ENCODE measurements at places on chromosomes 12 and 14. TPM values are rescaled to one million over a fixed set of nuclear protein-coding genes. Genes with fewer than 3 reads are reported as not detected.

- no peak for DNase-seq
Observed at GRCh38 chr14:72555609-72556000, 338.3 kb downstream of the DPF3 start.

DNA sequence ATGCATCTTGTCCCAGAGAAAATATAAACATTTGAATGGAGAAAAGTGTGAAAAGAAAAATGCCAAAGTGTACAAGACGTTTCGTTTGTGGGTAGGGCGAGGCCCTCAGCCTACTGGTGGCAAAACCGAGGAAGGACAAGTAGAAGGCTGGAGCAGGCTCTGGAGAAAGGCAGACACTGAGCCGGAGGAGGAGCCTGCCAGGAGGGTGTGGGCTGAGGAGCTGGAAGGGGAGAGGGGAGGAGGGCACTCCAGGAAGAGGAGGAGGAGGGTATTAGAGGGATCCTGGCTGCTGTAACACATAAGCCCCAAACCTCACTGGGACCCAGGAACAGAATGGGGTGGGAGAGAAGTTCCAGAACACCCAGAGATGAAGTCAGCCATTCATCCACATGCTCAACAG, 47.7 kb downstream of the CLMN start:
- DNase-seq, result no peak

The TMEM132D gene
- total RNA-seq, result not detected

DNA sequence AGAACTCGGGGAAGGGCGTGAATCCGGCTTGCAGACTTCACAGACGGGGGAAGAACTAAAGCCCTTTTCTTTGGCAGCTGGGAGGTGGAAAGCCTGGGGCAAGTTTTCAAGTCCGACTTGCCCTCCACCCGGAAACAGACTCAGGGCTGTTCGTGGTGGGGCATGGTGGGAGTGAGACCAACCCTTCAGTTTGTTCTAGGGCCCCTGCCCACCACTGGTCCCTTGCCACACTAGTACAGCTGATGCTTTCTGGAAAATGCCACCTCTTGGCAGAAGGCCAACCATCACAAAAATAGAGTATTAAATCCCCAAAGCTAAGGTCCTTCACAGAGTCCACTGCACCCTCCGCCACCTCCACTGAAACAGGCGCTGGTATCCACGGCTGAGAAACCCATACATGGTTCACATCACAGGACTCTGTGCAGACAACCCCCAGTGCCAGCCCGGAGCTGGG, 50.4 kb upstream of the DDX11 start:
- no peak for DNase-seq

The ERP27 gene
- 1.0 TPM for total RNA-seq

DNA sequence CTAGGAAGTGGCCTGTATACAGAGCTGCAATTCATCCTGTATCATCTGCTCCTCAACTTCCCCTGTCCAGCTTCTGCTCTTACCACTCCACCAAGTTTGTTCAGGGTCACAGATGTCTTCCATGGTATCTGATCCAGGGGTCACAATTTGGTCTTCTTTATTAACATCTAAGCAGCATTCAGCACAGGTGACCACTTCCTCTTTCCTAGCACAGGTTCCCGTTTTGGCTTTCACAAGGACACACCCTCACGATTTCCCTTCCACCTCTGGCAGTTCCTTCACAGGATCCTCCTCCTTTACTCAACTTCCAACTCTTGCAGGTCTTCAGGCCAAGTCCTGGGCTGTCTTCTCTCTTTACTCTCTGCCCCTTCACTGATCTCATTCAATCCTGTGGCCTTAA, 93.6 kb downstream of the TTC7B start:
- DNase-seq, result no peak

DNA sequence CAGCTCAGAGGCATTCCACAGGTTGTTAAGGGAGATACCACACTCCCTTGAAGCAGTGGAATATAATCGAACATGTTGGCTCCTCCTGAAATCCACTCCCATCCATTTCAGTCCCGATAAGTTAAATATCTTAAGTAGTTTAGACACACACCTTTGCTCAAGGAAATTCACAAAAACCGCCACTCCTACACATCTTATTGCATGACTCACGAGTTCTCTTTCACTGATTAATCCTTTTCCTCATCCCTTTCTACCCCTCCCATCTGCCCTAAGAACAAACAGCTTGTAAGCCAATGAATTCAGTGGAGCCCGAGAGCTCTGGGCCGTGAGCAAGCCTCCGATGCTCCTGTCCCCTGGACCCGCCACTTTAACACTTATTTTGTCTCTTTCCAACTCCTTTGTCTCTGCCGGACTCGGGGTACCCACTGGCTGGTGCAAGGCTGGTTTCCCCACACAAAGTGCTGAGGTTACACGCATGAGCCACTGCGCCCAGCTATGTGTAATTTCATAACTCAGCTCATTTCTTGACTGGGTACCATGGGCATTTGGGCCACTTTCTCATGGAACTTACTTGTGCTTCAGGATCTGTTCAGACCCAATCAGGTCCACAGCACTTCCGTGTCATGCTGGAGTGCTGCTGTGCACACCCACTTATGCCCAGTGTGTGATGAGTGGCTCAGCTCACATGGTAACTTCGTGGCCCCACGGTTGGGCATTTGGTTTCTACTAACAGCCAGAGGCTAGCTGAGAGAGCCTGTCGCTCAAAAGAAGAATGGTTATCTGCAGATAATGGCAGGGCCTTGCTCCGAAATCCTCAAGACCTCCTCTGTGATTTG, 171.8 kb upstream of the ALG10B start:
- no peak for DNase-seq

The RHOJ gene
- total RNA-seq, result not detected

DNA sequence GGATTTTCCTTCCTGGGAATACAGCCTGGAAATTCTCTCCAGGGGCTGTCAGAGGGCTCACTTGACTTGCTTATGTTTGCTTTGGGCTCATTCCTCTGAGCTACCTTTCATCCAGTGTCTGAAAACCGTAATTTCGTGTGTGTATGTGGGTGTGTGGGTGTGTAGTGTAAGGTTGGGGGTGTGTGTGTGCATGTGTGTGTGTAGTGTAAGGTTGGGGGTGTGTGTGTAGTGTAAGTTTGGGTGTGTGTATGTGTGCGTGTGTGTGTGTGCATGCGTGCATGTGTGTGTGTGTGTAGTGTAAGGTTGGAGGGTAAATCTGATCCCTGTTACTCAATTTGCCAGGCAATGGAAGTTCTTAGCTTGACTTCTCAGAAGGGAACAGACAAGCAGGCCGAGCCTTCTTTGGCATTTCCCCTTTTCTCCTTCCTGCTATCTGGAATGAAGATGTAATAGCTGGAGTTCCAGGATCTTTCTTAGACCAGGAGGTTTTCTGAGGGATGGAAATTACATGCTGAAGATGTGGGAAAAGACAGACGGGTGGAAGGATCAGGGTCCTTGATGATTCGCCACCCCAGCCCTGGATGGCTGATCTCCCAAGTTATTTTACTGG, 15.5 kb upstream of the BEGAIN start:
- no peak for DNase-seq

The CISTR gene
- total RNA-seq, result not detected

DNA sequence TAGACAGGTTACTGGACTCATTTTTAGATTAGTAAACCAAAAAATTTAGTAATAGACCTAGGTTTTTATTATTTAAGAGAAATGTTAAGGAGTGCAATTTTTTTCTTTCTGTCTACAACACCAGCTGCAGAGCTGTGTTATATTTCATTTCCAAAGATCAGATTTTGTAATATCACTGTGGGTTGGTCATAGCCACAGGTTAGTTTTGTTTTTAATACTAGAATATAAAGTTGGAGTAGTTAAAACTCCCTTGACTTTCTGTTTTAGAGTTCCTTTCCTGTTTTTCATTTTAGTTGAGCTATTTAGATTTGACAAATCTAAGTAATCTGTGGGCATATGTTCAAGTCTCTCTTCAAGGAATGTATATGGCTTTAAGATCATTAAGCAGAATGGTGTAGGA, 30.7 kb upstream of the GARIN2 start:
- DNase-seq, result no peak

DNA sequence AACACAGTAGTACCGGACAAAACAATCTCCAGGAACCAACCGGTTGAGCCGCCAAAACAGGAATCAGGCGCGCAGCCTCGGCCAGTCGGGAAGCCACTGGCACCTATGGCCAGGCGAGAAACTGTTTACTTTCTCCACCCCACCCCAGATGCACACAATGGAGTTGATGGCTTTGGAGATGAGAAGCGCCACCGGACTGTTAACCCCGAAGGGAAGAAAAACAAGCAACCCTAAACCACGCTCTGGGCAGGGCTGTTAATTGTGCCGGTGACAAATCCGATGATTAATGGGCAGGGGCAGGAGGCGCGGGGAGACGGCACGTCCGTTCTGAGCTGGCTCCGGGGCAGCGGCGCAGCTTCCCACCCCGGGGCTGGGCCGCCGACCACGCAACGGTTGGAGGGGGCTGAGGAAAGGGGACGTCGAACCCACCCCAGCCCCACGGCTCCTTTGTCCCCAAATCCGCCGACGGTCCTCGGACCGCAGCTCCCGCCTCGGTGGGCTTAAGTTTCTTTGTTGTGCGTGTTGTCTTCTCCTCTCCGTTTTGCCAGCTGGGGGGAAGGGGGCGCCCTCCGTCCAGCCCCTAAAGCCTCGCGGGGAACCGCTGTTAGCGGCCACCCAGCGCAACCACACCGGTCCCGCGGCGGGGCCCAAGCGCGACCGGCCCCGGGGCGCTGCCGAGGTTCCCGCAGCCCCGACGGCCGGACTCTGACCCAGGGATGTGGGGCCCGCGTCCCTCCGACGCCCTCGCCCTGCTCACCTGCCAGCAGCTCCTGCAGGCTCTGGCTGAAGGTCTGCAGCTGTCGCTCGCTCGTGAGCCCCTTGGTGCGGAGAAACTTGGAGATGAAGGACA, 790 bp downstream of the BTG1 start:
- peak; percentile 55 for DNase-seq

DNA sequence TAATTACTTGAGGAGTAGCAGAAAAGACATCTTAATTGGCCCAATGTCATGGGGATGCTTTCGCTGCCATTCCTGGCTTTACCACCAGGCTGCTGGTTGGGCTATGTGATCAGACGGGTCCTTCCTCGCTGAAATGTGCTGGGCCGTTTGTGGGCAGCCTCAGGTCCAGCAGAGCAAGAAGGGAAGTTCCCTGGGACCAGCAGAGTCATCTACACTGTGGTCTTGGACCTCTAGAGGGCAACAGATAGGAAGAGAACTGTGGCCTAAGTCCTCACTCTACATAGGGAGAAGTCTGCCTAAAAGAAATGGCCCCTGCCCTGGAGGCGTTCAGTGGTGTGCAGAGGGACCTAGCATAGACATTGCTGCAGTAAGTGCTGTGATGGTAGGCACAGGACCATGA, 10.9 kb downstream of the EVL start:
- DNase-seq, result peak; percentile 71

The PDZRN4 gene
- total RNA-seq, result not detected

DNA sequence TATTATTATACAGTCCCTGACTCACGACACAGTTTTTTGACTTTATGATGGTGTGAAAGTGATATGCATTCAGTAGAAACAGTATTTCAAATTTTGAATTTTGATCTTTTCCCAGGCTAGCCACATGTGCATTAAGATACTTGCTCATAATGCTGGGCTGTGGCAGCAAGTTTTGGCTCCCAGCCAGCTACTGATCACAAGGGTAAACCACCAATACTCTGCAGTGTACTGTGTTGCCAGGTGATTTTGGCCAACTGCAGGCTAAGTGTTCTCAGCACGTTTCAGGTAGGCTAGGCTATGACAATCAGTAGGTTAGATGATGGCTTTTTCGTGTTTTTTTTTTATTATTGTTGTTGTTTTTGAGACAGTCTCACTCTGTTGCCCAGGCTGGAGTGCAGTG, 69.4 kb upstream of the ACTN1 start:
- DNase-seq, result peak; percentile 38

DNA sequence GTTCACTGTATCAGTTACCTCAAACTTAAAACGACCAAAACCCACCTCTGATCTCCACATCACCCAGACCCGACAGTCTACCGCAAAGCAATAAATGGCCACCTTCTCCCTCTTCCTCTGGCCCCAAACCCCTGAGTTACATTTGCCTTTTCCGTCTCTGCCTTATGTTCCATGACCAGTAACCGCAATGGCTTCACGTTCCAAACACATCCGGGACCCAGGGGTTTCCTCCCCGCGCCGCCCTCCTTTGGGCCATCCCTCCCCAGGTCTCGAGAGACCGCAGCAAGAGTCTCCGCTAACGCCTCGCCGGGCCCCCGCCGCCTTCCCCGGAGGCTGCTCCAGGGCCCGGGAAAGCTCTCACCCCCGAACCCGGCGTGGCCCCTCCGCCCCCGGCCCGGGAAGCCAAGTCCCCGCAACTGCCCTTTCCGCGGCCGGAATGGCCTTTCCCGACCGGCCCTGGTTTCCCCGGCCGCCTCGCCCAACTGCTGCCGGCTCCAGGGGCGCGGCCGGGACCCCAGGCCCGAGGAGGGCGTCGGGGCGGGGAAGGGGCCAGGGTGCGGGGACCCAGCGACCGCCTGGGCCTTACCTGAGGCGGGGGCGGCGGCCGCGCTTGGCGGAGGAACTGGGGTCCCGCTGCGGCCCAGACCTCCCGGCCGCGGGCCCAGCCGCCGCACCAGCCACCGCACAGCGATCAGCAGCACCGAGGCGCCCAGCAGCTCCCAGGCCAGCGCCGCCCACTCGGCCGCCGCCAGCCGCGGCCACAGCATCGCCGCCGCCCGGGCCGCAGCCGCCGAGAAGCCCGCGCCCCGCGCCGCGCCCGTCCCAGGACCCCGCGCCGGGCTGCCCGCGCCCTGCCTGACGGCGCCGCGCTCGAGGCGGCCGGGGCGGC, at the start of gene ANKLE2:
Gene ANKLE2 (minus strand): TSS at position 801 of the 889 bp plus-strand sequence. CDS start 34 bp downstream, at position 767.
- peak; percentile 84 for DNase-seq

The LPAR5 gene
- total RNA-seq, result 1.7 TPM

DNA sequence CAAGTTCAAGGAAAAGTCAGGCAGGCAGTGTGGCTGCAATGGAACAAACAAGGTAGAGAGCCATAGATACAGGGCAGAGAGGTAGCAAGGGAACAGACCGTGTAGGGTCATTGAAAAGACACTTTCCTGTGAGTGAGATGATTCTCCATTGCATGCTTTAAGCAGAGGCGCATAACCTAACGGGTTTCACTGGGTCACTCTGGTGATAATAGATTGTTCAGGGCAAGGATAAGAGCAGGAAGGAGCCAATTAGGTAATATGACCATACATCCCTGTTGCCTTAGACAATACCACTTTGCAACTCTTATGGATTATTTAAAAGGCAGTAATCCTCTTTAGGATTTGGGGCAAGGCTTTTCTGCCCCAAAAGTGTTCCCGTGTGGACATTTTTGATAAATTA, 214.1 kb downstream of the PTPRO start:
- DNase-seq, result no peak

DNA sequence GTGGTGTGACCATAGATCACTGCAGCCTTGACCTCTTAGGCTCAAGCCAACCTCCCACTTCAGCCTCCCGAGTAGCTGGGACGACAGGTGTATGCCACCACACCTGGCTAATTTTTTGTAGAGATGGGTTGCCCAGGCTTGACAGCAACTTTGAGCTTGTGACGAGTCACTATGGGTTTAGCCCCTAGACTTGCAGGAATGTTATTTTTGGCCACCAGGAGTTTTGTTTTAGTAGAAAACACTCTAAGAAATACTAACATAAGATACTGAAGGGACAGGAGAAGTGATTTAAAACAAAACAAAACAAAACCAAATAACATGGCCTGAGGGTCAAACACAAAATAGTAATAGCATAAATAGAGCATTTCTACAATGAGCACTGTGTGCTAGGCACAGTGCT, 26.4 kb downstream of the SETD3 start:
- no peak for DNase-seq

- DNase-seq, result no peak
Observed at GRCh38 chr12:82660541-82661325, 26.0 kb upstream of the TMTC2 start.

The SLC35E3 gene
- total RNA-seq, result 3.1 TPM

The DPF3 gene
- total RNA-seq, result 0.29 TPM

The IL22 gene
- total RNA-seq, result not detected

- no peak for DNase-seq
Observed at GRCh38 chr14:33554988-33555387, 395.9 kb downstream of the EGLN3 start.

GRCh38 chr14:98181768-98182167, 1090.2 kb downstream of the BCL11B start:
- peak; percentile 59 for DNase-seq
